ENCODE measurements at places on chromosomes 12 and 14. TPM values are rescaled to one million over a fixed set of nuclear protein-coding genes. Genes with fewer than 3 reads are reported as not detected.

The TAS2R7 gene
- not detected for total RNA-seq

The SRRM4 gene
- not detected for total RNA-seq

DNA sequence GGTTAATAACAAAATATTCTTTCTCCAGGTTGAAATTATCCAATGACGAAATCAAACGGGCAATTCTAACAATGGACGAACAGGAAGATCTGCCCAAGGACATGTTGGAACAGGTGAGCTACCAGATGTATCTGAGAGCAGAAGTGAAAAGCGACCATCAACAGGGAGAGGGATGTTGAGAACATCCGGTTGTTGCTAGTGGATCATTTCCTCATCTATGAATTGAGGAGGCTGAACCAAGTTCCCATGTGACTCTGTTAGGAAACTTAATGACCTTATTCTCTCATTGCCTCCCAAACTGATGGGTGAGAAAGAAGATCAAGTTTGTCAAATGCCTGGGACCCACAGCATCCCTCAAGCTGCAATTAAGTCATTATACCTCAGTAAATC lies 117.7 kb downstream of the GPR135 start:
- DNase-seq: no peak

- DNase-seq: no peak
These were observed 646.1 kb upstream of the TMEM132C start for GRCh38 chr12:127620735-127621355.

DNA sequence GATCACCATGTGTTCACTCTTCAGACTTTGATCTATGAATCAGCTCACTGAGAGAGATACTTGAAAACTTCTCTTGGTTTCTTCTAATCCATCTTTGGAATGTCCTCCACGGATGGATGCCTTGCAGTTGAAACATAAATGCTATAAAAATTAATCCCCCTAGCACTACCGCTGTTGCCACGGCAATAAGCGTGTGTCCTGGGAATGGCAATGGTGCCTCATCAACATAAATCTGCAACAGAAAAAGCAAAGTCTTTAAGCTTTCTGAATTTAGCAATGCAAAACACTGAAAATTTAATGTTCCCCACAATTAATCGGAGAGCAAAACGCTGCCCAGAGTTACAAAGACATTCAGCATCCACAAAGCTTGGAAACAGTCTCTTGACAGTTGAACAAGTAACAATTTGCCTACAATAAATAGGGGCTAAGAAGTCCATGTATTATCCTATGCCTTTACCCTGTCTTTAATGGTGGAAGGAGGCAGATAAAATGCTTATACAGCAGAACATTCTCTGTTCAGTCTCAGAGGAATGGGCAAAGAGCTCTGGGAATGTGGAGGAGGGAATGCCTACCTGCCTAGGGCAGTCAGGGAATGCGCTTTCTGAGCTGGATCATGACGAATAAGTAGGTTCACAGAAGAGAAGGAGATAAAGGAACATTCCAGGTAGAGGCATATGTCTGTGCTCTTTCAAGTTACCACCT lies 70.9 kb upstream of the PPP4R3A start:
- no peak for DNase-seq
